ENCODE measurements at places on chromosomes 2 and 18.

GRCh38 chr2:231800493-231801091 is 14.3 kb downstream of the COPS7B start:
- DNase-seq: no peak

DNA sequence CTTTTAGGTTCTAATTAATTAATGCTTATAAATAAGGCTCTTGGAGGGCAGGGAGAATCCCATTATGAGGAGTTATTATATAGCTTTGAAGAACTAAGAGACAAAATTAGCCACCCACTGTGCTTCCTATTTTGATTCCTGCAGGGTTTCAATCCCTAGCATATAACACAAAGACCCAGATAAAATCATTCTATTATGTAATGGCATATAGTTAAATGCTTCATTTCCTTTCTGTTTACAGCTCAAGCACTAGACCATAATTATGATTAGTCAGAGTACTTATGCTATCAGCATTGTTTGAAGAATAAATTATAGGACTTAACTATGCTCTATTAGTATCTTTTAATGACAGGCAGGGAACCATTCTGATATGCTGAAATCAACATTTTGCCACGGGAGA is 9.1 kb downstream of the GPR155 start:
- DNase-seq: no peak

GRCh38 chr18:73615506-73615905 is 532.1 kb downstream of the FBXO15 start:
- DNase-seq: no peak

GRCh38 chr2:34123996-34124785 is 525.1 kb upstream of the FAM98A start:
- no peak for DNase-seq

DNA sequence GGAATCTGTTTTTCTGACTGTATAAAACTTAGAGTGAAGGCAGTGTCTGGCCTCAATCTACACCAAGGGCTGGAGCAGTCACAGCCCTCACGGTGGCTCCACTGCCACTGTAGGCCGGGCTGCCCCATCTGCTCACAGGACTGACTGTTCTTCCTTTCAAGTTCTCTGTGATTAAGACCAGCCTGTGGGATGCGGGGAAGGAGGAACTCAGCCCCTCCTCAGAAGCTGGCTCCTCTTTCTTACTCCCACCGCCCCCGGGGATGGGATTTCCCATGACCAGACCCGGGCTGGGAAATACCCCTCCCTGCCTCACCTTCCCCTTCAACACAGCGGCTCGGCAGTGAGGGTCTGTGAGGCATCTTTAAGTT is 106.0 kb downstream of the COPS8 start:
- DNase-seq: no peak

GRCh38 chr2:79122676-79123075 is 2.4 kb downstream of the REG1A start:
- DNase-seq: no peak

DNA sequence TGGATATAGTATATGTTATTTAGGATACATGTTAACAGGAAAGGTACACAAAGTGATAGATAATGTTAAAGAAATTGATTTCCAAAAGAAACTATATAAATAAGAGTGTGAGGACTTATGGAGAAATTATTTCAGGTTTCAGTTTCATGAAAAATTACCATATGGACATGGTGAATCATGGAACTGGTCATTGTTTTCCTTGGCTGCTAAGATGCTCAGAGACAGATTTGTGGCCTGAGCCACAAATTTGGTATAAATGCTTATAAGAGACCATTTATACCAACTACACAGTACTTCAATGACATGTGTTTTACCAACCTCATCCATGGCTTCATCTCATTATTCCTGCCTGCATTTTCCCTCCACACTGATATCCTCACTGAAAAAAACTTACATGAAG is 188.1 kb downstream of the FMNL2 start:
- no peak for DNase-seq

- DNase-seq: no peak
These were observed 7.0 kb downstream of the MYT1L start for GRCh38 chr2:2324119-2324518.

DNA sequence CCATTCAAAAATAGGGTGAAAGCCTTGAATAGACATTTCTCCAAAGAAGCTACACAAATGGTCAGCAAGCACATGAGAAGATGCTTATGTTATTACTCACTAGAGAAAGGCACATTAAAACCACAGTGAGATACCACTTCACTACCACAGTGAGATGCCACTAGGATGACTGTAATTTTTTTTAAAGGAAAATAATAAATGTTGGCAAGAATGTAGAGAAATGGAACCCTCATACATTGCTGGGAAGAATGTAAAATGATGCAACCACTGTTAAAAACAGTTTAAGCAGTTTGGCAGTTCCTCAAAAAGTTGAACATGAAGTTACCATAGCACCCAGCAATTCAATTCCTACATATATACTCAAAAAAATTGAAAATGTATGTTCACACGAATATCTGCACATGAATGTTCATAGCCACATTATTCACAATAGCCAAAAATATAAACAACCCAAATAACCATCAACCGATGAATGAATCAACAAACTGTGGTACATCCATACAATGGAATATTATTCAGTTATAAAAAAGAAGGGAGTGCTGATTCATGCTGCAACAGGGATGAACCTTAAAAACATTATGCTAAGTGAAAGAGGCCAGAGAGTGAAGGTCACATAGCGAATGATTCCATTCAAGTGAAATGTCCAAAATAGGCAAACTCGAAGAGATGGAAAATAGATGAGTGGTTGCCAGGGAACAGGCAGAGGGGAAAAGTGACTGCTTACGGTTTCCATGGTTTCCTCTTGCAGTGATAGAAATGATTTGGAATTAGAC is 156.2 kb upstream of the NDUFV2 start:
- no peak for DNase-seq

GRCh38 chr2:171553236-171553635 is 31.0 kb downstream of the CYBRD1 start:
- DNase-seq: no peak

DNA sequence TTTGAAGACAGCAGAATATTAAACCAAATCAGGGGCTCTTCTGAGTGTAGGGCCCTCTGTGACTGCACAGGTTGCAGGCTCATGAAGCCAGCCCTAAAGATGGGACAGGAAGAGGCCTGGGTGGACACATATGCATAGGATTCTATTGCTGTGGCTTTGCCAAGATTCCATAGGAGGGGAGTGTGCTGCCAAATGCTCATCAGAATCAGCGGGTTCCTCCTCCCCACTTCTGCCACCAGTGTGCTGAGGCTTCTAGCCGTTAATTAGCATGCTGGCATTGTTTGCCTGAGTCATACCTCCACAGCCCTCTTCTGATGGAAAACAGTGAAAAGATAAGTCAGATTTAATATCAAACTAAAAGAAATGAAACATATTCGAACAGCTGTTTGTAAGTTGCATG is 103.9 kb upstream of the TMEFF2 start:
- no peak for DNase-seq

DNA sequence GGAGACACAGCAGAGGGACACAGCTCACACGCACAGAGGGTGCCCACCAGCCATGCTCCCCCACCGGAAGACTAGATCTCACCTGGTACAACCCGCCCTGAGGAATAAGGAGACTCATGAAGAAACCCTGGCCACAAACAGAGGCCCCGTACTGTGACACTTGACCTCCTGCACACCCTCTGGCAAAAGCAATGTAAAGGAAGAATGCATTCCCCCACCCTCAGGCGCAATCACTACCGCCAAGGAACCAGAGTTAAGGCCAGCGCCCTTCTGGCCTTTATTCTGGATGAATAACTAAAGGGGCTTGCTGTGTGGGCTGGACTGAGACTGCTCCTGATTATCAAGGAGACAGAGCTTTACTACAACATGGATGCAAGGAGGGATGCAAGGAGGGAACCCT is 509.2 kb upstream of the SPHKAP start:
- no peak for DNase-seq

GRCh38 chr2:63424329-63425078 is 163.8 kb downstream of the WDPCP start:
- DNase-seq: no peak

All from sciatic nerve (tissue), 2 donors.